ENCODE measurements at places on chromosomes 2 and 18. TPM values are rescaled to one million over a fixed set of nuclear protein-coding genes. Genes with fewer than 3 reads are reported as not detected.

Gene AFG3L2
- total RNA-seq, result 39.7 TPM

Gene ESPNL
- total RNA-seq, result 0.58 TPM

Gene LDLRAD4
- under 0.01 TPM for total RNA-seq

Gene IL1RL2
- total RNA-seq, result 1.7 TPM

Gene RAB3GAP1
- 94.1 TPM for total RNA-seq

Gene ADRA2B
- total RNA-seq, result 2.0 TPM

Gene TRIM54
- total RNA-seq, result under 0.01 TPM

Gene TYMS
- 37.6 TPM for total RNA-seq

Gene ASTL
- total RNA-seq, result not detected

Gene KIF3C
- total RNA-seq, result 11.5 TPM

Gene UBE2F
- 67.7 TPM for total RNA-seq

Gene LRPPRC
- total RNA-seq, result 64.8 TPM

Gene NFU1
- 44.0 TPM for total RNA-seq

Gene RFTN2
- total RNA-seq, result 0.58 TPM

Gene OTOF
- total RNA-seq, result 0.19 TPM

Gene IL18RAP
- not detected for total RNA-seq

Gene PDE11A
- total RNA-seq, result under 0.01 TPM

Data from regular cardiac myocyte (primary cell).